ENCODE measurements at places on chromosomes 16 and 17.

GRCh38 chr16:59295993-59296736 is 562.0 kb upstream of the GOT2 start:
- no peak for DNase-seq

DNA sequence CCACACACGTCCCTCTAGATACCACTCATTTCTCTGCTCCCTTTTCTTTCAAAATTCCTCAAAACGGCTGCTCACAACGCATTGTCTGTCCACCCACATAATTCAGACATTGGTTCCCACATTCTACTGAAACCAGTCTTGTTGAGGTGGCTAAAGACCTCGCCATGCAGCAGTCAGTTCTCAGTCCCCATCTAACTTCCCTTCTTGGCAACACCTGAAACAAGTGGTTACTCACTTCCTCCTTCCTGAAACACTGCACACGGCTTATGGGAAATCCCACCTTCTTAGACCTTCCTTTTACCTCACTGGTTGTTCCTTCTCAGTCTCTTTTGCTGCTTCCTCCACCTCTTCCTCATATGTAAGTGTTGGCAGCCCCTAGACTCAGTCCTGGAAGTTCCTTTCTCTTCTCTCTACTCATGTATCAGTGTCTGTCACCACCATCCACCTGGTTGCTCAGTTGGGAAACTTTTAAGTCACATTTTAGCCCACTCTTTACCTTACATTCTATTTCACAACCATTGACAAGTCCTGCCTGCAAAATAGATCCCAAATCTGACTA is 277.1 kb downstream of the CEP112 start:
- no peak for DNase-seq

- no peak for DNase-seq
These were observed 109.1 kb downstream of the C17orf67 start for GRCh38 chr17:56724664-56725063.

GRCh38 chr17:73742948-73743381 is 98.7 kb upstream of the SDK2 start:
- no peak for DNase-seq

DNA sequence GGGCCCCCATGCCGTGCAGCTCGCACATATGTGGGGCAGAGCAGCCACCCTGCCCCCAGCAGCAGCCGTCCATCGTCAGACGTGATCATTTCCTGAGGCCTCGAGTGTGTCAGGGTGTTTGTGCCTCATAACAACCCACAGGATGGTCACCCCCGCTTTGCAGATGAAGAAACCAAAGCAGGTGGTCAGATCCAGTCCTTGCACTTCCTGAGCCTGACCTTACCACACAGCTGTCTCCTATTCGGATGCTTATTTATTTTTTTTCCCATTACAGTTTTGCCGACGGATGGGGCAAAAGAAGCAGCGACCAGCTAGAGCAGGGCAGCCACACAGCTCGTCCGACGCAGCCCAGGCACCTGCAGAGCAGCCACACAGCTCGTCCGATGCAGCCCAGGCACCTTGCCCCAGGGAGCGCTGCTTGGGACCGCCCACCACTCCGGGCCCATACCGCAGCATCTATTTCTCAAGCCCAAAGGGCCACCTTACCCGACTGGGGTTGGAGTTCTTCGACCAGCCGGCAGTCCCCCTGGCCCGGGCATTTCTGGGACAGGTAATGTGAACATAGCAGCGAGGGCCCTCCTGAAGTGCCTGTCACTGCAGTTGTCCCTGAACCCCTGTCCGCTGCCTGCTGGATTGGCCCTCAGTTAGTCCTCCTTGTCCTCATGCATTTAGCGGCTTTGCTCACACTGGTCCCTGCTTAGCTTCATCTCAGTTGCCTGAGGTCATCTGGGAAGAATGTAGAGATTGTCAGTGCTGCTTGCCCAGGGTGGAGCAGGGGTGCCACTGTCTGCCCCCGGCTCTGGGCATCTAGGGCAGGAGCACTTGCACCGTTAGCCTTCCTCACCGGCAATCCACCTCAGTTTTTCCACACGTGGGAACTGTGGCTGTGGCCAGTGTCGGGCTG is 1.4 kb downstream of the MPG start:
- no peak for DNase-seq

DNA sequence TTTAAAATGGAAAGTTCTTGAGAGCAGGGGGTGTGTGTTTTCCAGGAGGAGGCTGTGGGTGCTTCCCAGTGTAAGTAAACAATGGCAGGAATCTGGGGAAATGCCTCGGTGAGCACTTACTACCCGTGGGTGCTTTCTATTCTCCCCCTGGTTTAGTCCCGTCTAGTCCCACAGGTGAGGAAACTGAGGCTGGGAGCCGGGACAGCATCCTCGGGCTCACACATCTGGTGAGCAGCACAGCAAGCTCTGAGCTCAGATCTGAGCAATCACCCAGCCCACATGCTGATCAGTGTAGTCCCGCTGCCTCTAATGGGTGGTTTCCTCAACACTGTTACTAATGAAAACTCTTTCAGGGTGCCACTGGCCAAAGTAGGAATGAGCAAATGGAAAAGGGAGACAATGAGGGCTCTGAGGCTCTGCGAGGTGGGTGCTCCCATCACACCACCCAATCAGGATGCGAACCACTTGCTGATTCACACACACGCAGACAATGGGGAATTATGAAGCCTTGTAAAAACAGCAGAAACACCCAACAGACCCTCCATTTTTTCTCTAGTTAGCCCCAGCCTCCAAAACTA is 202.6 kb downstream of the PARN start:
- peak; percentile 86 for DNase-seq

Data from putamen (tissue), 1 donor.